ENCODE measurements at places on chromosomes 2 and 18.

- DNase-seq = no peak
Measured at GRCh38 chr18:56844556-56844955, 193.4 kb downstream of the WDR7 start.

DNA sequence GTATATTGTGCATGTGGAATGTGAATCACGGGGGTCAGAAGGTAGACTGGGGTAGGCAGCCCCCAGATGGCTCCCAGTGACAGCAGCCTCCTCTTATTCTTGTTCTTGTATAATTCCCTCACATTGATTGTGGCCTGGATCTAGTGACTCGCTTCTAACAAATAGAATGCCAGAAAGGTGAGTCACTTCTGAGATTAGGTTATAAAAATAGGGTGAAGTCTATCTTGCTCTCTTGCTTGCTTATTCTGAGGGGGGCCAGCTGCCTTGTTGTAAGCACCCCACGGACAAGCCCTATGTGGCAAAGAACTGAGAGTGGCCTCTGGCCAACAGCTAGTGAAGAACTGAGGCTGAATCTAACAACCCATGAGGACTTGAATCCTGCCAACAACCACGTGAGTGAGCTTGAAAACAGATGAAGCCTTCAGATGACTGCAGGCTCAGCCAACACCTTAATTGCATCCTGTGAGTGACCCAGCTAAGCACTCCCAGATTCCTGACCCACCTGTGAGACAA is 15.6 kb upstream of the RMND5A start:
- DNase-seq = peak; percentile 75

GRCh38 chr18:24488824-24489493 is 28.5 kb downstream of the HRH4 start:
- DNase-seq = peak; percentile 22

GRCh38 chr18:37258131-37258530 is 307.5 kb downstream of the CELF4 start:
- DNase-seq = no peak

DNA sequence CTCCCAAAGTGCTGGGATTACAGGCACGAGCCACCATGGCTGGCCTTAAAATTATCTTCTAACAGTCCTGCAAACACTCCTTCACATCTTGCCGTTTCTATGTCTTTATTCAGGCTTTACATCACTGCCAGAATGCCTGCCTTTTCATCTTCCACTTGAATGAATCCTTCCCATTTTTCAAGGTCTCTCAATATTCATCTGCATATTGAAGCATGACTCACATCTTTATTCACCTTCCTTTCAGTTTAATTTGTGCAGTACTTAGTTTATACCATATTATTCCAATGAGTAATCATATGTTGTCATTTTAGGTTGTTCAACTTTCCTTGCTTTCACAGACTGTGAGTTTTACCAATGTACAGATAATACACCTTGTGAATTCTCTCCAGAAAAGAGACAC is 510.1 kb upstream of the PIK3C3 start:
- no peak for DNase-seq

GRCh38 chr2:21194858-21195271 is 71.1 kb downstream of the TDRD15 start:
- DNase-seq = no peak

GRCh38 chr18:79756826-79757225 is 40.9 kb upstream of the KCNG2 start:
- no peak for DNase-seq

DNA sequence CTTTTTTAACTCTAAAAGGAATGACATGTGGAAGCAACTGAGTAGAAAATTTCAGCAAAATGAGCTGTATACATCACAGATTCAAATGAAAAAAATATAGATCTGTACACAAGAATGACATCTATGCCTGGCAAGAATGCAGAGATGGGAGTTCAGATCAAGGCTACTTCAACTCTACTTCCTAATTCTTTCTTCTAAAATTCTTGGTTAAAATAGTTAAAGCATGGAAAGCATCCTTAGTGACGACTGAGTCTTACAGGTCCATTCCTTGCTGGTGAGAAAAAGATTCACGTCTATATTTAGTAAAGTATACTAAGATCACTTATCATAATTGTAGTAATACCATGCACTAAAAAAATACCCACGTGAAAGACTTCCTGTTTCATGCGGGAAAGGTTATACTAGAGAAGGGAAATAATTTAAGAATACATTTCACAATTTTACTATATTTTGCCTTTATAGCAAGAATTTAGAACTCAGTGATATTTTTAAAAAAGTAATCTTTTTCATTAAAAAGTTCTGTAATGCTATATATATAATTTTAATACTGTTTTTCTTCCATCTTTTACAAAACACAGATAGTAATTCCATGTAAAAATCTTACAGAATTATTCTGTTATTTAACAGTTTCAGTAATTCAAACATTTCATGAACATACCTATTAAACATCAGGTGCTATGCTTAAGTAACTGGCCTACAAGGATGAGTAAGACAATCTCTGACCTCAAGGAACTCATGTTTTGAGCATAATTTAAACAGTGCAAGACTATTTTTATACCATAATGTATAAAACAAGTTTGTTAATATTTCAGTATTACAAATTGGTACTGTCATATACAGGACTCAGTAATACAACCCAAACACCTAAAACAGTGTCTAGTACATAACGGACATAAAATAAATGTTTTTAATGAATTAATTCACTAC is 159.6 kb downstream of the BAZ2B start:
- DNase-seq = no peak

GRCh38 chr2:189210250-189211087 is 30.9 kb upstream of the COL5A2 start:
- peak; percentile 84 for DNase-seq

- no peak for DNase-seq
Measured at GRCh38 chr18:74876630-74877243, 279.1 kb downstream of the ZNF407 start.

- no peak for DNase-seq
Measured at GRCh38 chr18:70190529-70190928, 15.0 kb downstream of the RTTN start.

- no peak for DNase-seq
Measured at GRCh38 chr2:231686192-231687100, 21.9 kb upstream of the PTMA start.

- no peak for DNase-seq
Measured at GRCh38 chr2:148998165-148998830, 40.2 kb upstream of the LYPD6B start.

GRCh38 chr2:49260979-49261538 is 106.7 kb upstream of the FSHR start:
- DNase-seq = no peak

DNA sequence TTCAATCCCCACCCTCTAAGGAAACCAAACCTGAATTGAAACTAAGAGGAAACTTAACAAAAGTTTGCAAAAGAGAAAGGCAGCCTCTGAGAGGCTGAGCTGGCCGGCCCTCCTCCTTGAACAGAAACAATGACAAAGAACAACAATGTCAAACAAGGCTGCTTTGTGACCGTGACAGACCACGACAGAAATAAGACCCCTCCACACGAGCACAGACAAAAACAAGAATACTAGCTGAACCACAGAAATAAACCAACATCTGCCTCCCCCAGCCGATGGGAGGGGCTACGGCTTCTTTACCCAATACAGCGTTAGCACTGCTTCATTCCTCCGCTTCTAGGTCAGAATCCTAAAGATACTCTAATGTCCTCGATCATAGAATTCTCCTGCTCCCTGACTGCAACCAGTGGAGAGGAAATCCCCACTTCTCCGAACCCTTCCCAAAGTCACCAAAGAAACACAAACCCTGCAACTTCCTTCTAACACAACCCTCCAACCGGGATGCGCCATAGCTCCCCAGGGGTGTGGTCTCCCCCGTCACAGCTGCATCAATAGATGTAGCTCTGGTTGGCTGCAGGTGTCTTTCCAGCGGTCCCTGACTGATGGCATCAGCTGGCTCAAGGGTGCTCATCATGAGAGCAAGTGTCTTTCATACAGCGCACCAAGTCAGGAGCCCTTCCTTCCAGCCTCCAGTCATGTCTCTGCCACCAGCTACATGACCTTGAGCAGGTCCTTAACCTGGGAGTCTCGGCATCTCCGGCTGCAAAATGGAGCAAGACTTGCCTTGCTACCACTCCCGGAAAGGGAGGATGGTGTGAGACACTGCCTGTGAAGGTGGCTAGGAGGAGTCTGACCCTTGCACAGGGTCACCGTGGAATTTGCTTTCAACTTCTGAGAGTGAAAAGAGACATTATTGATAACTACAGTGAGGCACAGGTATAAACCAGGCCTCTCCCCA is 198.6 kb downstream of the HAUS1 start:
- DNase-seq = no peak

- DNase-seq = no peak
Measured at GRCh38 chr2:218418717-218419458, at the start of gene VIL1. TSS of gene VIL1 (plus strand) at chr2:218419123. CDS start at chr2:218423779, 4,656 bp downstream.
